ENCODE measurements at places on chromosomes 4 and X.

GRCh38 chr4:99574530-99575324 lies at the start of gene MTTP:
MTTP (plus strand) TSS chr4:99574824; CDS start chr4:99574910, 86 bp downstream.
- no peak for DNase-seq

GRCh38 chr4:37994569-37994968 lies 34.4 kb downstream of the PTTG2 start:
- DNase-seq, result no peak

- DNase-seq, result no peak
Measured at GRCh38 chrX:39670281-39670680, 427.5 kb downstream of the BCOR start.

DNA sequence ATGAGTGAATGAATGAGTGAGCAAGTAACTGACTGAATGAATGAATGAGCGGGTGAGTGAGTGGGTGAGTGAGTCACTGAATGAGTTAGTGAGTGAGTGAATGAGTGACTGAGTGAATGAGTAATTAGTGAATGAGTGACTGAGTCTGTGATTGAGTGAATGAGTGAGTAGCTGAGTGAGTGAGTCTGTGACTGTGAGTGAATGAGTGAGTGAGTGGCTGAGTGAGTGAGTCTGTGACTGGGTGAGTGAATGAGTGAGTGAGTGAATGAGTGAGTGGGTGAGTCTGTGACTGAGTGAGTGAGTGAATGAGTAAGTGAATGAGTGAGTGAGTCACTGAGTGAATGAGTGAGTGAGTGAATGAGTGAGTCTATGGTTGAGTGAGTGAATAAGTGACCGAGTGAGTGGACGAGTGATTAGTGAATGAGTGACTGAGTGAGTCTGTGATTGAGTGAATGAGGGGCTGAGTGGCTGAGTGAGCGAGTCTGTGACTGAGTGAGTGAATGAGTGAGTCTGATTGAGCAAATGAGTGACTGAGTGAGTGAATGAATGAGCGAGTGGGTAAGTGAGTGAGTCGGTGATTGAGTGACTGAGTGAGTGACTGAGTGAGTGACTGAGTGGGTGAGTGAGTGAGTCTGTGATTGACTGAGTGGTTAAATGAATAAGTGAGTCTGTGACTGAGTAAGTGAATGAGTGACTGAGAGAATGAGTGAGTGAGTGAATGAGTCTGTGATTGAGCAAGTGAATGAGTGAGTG lies 223.0 kb upstream of the PSAPL1 start:
- no peak for DNase-seq

- no peak for DNase-seq
Measured at GRCh38 chr4:101239665-101240064, 107.7 kb downstream of the PPP3CA start.

DNA sequence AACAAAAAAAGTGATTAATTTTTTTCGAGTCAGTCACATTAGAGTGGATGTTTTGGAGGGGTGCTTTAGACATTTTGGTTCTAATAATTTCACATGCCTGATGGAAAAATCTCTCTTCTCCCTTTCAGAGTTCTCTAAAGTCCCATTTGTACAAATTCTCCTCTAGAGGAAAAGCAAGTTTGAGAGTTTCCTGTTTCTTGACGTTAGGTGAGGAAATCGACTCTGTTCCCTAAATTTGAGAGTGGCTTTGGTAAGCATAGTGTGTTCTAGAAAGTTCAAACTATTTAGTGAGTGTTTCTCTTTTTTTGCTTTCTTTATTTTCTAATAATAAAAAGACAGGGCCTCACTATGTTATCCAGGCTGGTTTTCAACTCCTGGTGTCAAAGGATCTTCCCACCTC lies 1.6 kb upstream of the ATP6AP2 start:
- DNase-seq, result no peak

DNA sequence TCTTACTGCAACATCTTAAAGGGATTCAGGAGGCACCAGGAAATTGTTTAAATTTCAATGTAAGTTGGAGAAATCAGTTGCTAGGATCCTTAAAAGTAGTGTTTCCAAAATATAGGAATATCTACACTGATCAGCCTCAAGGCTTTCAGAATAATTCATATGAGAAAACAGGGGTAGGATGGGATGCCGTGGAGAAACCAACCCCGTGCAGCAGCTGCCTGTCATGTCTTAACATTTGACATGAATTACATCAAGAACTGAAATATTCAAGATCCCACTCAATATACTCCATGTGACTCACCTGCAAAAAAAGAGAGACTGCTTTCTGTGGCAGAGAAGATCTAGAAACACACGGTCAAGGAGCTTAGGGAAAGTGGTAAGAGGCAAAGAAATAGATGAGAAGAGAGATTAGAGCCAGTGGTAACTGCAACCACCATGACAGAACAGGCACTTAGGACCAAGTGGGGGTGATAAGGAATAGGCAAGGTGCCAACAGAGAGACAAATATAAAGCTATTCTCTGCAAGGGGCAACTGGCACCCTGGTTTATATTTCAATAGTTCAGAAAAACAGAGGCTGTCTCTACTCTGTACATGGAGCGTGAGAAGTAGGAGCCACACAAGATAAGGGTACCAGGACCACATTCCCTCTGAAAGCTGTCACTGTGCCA lies 64.0 kb downstream of the SLC39A8 start:
- DNase-seq, result no peak

DNA sequence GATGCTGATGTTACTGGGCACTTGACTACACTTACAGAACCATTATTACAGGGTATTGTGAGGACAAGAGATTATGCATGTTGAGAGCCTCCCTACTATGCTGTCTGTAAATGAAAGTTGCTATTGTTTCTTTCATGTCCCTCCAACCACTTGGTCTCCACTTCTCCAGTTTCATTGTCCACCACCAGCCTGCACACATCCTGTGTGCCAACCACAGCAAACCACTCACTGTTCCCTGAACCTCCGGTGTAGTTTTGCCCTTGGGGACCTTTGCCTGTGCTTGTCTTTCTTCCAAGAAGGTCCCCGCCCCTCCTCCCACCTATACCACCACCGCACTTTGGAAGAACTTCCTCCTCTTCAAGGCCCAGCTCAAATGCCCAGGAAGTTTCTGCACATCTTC lies 43.1 kb upstream of the AFF2 start:
- no peak for DNase-seq

GRCh38 chr4:103892586-103892985 lies 172.8 kb upstream of the TACR3 start:
- no peak for DNase-seq

- no peak for DNase-seq
Measured at GRCh38 chrX:25534091-25534490, 518.3 kb upstream of the ARX start.

- DNase-seq, result no peak
Measured at GRCh38 chrX:111671668-111672067, 9.3 kb upstream of the ALG13 start.

GRCh38 chr4:127538016-127538415 lies 94.7 kb upstream of the INTU start:
- DNase-seq, result no peak
